GM23338 (cell line): ENCODE measurements at places on chromosomes 1 and 21. TPM values are rescaled to one million over a fixed set of nuclear protein-coding genes. Genes with fewer than 3 reads are reported as not detected.

OR2M3 gene
- total RNA-seq: not detected in 2 replicates

PRAMEF25 gene
- total RNA-seq: not detected in 2 replicates

TRMT13 gene
- 14.5 and 27.4 TPM in 2 replicates for total RNA-seq

HSPA6 gene
- total RNA-seq: not detected in 2 replicates

PHACTR4 gene
- total RNA-seq: 29.7 and 35.4 TPM in 2 replicates

OR2T35 gene
- total RNA-seq: not detected in 2 replicates

ANKRD45 gene
- total RNA-seq: 1.5 and 2.0 TPM in 2 replicates

DSCAM gene
- 0.07 TPM in 1 of 2 replicates, not detected in the other for total RNA-seq

DIO1 gene
- total RNA-seq: not detected in 2 replicates

DISC1 gene
- total RNA-seq: 6.5 TPM in 2 replicates

PTPRU gene
- total RNA-seq: 69.6 and 105 TPM in 2 replicates

DCST1 gene
- not detected in 2 replicates for total RNA-seq

C1orf21 gene
- 28.0 and 34.2 TPM in 2 replicates for total RNA-seq

ZBTB48 gene
- 21.0 and 25.5 TPM in 2 replicates for total RNA-seq

FCGR2B gene
- total RNA-seq: not detected in 2 replicates

CD52 gene
- total RNA-seq: not detected in 2 replicates

OR6N1 gene
- total RNA-seq: not detected in 2 replicates

NBPF10 gene
- 0.31 and 0.38 TPM in 2 replicates for total RNA-seq

ZNF692 gene
- 34.4 and 57.1 TPM in 2 replicates for total RNA-seq

MYOG gene
- total RNA-seq: not detected in 2 replicates

PTBP2 gene
- 97.1 and 108 TPM in 2 replicates for total RNA-seq

CRYAA gene
- total RNA-seq: not detected in 2 replicates

DMRTA2 gene
- total RNA-seq: 0.07 TPM in 1 of 2 replicates, not detected in the other

OR2T11 gene
- total RNA-seq: not detected in 2 replicates

RHBG gene
- 1.6 and 1.7 TPM in 2 replicates for total RNA-seq

NEGR1 gene
- total RNA-seq: 0.93 and 0.94 TPM in 2 replicates

FCER1G gene
- total RNA-seq: 0.74 TPM in 1 of 2 replicates, not detected in the other

ANKRD65 gene
- total RNA-seq: 1.7 and 1.8 TPM in 2 replicates

TARS2 gene
- 27.1 and 28.4 TPM in 2 replicates for total RNA-seq

RIIAD1 gene
- total RNA-seq: not detected in 2 replicates

AADACL3 gene
- total RNA-seq: 1.5 and 2.1 TPM in 2 replicates

GPR37L1 gene
- total RNA-seq: 0.21 TPM in 1 of 2 replicates, not detected in the other

SPATA1 gene
- not detected in 2 replicates for total RNA-seq

HNRNPCL2 gene
- not detected in 2 replicates for total RNA-seq

ADORA3 gene
- total RNA-seq: not detected in 2 replicates

DLGAP3 gene
- total RNA-seq: 12.6 and 13.7 TPM in 2 replicates

MTARC2 gene
- total RNA-seq: 4.1 and 4.3 TPM in 2 replicates

SHISAL2A gene
- 0.10 TPM in 1 of 2 replicates, not detected in the other for total RNA-seq

ZNF648 gene
- 0.58 and 1.2 TPM in 2 replicates for total RNA-seq

SUSD4 gene
- total RNA-seq: 2.1 and 3.6 TPM in 2 replicates

PGLYRP3 gene
- total RNA-seq: not detected in 2 replicates

BCAN gene
- 5.5 and 8.0 TPM in 2 replicates for total RNA-seq

CELA2B gene
- not detected in 2 replicates for total RNA-seq

ACTA1 gene
- total RNA-seq: 7.1 and 8.8 TPM in 2 replicates

C1orf210 gene
- 13.5 and 17.1 TPM in 2 replicates for total RNA-seq

NTRK1 gene
- total RNA-seq: 0.08 and 0.42 TPM in 2 replicates

OR2L13 gene
- total RNA-seq: not detected in 2 replicates

ADCY10 gene
- not detected in 2 replicates for total RNA-seq

COL8A2 gene
- 4.9 and 5.0 TPM in 2 replicates for total RNA-seq

APCS gene
- not detected in 2 replicates for total RNA-seq

RTCA gene
- total RNA-seq: 27.5 and 36.6 TPM in 2 replicates

NUDT17 gene
- 4.3 and 6.8 TPM in 2 replicates for total RNA-seq

MAP3K6 gene
- 10.6 and 14.9 TPM in 2 replicates for total RNA-seq

CFAP45 gene
- not detected in 2 replicates for total RNA-seq

SPRR5 gene
- not detected in 2 replicates for total RNA-seq
